ENCODE measurements at places on chromosomes 13 and 19.

DNA sequence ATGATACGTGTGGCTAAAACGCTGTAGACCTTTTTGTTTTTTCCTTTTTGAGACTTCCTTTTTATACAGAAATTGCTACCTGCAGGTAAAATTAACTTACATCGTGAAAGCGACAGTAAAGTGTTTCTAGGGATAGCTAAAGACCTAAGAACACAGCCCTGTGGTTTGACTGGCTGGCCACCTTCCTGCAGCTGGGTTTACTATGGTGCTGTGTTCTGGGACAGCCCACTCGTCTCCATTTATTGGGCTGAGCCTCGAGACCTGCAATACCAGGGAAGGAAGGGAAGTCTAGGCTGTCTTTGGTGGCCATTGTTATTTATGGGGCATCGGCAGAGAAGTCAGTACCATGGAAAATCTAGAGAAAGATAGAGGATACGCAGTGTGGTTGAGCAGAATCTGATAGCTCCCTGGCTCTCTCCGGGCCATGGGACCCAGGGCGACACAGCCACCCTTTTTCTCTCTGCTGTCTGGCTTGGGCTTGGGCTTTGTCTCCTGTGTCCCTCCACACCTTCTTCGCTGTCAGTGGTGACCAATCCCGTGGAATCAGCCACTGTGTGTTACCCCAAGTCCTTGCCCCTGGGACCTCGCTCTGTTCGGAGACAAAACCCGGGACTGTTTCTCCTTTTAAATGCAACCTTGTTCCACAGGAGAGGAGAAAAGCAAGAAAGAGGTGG, 30.9 kb downstream of the ACTN4 start:
- no peak for DNase-seq

GRCh38 chr13:34900288-34900739, 41.8 kb upstream of the NBEA start:
- no peak for DNase-seq

DNA sequence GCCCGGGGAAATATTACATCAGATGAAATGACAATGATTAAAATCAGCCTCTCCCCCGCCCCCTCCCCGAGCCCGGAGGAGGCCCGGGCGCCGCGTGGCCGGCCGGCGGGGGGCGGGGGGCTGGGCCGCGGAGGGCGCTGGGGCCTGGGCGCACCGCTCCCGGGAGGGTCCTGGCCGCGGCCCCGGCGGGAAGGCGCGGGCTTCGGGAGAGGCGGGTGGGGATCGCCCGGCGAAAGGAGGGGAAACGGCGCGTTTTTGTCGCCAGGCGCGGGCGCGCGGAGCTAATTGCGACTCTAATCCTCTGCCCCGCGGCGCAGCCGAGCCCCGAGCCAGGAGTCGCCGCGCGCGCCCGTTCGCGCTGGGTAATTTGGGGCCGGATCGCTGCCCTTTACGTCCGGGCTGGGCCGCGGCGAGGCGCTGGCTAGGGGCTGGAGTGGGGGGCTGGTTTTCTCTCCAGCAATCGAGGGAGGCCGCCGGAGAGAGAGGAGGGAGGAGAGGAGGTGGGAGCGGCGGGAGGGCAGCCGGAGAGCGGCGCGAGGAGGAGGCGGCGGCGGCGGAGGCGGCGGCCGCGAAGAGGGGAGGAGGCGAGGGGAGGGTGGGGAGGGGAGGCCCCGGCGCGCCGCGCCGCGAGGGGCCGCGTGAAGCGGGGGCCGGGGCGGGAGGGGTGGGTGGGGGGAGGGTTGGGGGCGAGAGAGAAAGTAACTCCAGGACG, at the start of gene KCTD15:
Gene KCTD15 (plus strand): TSS at position 707 of the 712 bp plus-strand sequence. CDS start 3,585 bp downstream, outside the sequence.
- DNase-seq = no peak

DNA sequence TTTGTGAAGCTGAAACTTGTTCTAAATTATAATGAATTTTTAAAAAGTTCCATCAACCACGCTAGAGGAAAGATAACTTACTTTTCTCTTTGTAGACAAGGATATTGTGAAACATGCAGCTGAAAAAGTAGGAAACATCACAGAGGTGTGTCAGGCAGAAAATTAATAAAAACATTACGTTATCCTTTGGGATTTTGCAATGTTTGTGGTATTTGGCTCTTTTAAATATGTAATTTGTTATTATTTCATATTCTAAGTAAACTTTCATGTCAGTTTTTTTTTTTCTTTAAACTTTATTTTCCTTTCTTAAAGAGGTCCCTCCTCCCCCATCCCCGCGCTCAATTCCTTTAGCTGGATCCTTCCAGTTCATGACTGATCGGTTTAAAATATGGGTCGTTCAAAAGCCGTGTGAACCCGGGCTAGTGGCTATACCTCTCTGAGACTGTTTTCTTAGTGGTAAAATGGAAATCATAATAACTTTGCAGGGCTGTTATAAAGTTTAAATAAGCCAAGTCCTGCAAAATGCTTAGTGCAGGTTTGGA, 740 bp upstream of the CCDC61 start:
- DNase-seq = no peak

DNA sequence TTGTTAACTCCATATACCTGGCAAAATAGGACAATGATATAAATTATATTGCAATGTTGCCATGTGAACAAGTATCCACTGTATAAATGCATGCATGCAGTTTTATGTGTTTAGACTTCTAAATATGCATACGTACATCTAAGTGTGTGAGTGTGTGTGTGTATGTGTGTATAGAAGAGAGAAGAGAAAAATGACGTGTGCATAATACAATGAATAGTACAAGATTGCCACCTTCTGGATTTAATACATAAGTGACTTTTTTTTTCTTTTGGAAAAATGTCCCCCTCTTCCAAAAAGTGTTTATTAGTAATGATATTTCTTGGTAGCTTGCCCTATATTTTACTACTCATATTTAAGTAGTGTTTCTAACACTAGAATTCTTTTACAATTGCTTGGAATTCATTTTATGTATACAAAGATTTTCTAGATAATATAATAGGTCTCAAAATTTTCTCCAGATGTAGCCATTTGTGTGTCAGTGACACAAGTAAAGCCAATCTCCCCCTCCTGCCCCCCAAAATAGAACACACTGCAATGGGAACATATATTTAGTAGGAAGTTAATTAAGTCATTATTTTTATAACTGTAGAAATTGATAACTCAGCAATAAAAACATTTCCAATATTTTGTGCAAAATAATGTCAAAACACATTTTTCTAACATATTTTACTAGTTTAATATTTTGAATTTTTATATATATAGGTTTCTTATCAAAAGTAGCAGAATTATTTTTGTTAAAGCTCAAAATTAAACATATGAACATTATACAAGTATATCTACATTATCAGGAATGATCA, 783.3 kb upstream of the ATXN8OS start:
- DNase-seq = no peak

GRCh38 chr13:101408154-101408553, 8.2 kb downstream of the NALCN start:
- DNase-seq = no peak

DNA sequence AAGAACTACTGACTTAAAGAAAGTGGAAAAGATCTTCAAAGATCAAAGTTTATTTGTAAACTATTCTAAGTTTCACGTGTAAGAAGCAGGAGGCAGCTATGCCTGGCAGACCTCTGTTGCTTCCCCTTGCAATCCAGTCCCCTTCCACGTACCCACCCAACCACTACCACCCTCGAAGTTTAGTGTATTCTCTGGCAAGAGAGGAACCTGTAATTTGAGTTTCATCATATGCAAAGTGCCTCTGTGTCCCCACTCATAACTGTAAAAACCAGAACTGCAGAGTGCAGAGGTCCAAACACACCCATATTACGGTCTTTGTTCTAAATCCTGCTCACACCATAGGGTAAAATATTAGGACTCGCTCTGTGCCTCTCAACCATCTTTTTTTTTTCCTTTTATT, 75.8 kb upstream of the FRY start:
- DNase-seq = no peak

- no peak for DNase-seq
Observed at GRCh38 chr13:27193496-27193895, 21.9 kb upstream of the USP12 start.

- peak; percentile 51 for DNase-seq
Observed at GRCh38 chr19:8001995-8002849, 3.2 kb downstream of the ELAVL1 start.

Data from right renal pelvis (tissue), 4 donors.